HFFc6 (cell line): ENCODE measurements at places on chromosomes 4 and X. TPM values are rescaled to one million over a fixed set of nuclear protein-coding genes. Genes with fewer than 3 reads are reported as not detected.
A peak's percentile ranks its signal among the peaks of the same experiment; 100 is the strongest.

GRCh38 chr4:8314691-8315255 is 45.2 kb downstream of the HTRA3 start:
- no peak for DNase-seq

NHS gene
- total RNA-seq: 2.7 to 4.9 TPM (median 2.7 TPM) in 3 replicates

DNA sequence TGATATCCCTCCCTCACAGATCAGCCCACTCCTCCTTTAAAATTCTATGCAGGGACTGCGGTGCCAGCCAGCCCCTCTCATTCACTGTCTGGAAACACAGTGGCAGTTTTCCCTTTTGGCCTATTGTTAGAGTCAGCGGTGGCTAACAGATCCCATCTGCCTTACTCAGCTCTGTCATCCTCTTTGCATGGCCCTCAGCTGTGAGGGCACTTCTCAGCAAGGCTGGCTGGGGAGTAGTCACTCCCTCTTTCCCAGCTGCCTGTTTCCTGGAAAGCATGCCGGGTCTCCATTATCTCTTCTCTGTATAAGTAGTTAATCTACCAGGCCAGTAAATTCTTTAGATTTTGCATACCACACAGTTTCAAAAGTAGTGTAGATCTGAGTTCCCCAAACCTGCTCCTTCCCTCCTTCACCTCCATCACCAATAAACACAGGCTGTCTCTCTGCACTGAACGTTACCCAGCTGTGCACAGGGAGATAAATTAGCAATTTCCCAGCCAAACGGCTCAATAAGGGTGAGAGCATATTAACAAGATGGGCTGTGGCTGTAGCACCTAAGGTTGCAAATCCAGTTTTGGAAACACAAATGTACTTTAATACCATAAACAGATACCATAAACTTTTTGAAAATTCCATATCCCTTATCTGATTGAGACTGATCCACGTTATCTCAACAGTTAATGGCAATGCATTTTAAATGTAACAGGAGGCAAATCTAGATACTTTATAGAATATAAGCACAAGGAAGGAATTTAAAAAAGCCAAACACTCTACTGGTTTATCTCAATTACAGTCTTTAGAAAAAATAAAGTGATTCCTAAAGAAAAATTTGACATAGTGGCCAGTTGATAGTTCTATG is 229.3 kb downstream of the ANKRD50 start:
- DNase-seq: no peak

- DNase-seq: no peak
Observed at GRCh38 chr4:186190581-186191199, 677 bp upstream of the CYP4V2 start.

LRRC66 gene
- total RNA-seq: 0.11 and 0.13 TPM in 2 replicates

DNA sequence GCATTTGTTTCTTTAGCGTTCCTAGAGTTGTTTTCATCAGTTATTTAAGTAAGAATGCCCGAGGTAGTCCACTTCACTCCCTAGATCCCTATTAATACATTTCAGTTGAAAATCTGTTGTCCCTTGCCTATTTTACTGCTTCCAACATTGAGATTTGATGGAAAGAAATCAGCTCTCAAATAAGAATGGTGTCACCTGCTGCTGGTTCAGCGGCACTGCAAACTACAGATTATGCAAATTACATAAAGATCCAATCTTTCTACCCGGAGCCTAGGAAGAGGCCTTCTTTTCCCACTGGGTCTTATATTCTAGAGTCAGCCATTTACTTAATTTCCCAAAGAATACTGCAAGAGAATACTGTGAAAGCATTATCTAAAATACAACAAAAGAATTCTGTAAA is 597.6 kb upstream of the MAGEB2 start:
- no peak for DNase-seq

- DNase-seq: no peak
Observed at GRCh38 chrX:24229400-24229879, 79.9 kb downstream of the ZFX start.

HDAC8 gene
- total RNA-seq: 14.4 to 19.6 TPM (median 16.8 TPM) in 3 replicates

CDKL5 gene
- total RNA-seq: 5.2 to 5.8 TPM (median 5.3 TPM) in 3 replicates

DNA sequence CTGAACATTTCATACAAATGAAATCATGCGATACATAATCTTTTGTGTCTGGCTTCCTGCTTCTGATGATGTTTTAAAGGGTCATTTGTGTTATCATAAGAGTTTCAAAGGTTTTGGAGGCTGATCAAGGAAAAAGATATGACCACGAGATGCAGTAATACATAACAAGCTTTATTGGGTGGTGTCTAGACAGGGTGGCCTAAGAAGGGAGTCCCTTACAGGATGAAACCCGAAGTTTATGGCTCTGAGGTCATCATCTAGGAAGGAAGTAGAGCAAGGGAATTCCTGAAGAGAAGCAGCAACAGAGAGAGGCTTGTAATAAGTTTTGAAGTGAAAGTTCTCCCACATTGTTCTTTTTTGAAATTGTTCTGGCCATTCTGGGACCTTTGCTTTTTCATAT is 40.8 kb upstream of the SOD3 start:
- no peak for DNase-seq

SHOX gene
- 28.5 to 41.0 TPM (median 38.6 TPM) in 3 replicates for total RNA-seq

DNA sequence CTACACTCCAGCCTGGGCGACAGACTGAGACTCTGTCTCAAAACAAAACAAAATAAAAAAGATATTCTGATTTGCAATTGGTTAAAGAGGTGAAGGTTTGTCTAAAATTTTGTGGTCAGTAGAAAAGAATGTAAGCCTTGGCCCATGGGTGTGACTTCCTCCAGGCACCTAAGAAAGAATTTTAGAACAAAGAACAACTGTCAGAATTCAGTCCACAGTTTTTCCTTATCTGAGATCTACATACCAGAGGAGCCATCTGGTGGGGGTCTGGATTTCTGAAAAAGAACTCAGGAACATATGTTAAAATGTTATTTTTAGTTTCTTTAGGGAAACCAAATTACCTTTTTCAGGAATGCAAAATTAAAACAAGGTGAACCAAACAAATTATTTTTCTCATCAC is 434.1 kb downstream of the ANKRD50 start:
- DNase-seq: peak; percentile 45

RBMXL3 gene
- total RNA-seq: not detected in 3 replicates

CLIC2 gene
- not detected in 3 replicates for total RNA-seq

FGFR3 gene
- 0.56 to 0.91 TPM (median 0.77 TPM) in 3 replicates for total RNA-seq

DNA sequence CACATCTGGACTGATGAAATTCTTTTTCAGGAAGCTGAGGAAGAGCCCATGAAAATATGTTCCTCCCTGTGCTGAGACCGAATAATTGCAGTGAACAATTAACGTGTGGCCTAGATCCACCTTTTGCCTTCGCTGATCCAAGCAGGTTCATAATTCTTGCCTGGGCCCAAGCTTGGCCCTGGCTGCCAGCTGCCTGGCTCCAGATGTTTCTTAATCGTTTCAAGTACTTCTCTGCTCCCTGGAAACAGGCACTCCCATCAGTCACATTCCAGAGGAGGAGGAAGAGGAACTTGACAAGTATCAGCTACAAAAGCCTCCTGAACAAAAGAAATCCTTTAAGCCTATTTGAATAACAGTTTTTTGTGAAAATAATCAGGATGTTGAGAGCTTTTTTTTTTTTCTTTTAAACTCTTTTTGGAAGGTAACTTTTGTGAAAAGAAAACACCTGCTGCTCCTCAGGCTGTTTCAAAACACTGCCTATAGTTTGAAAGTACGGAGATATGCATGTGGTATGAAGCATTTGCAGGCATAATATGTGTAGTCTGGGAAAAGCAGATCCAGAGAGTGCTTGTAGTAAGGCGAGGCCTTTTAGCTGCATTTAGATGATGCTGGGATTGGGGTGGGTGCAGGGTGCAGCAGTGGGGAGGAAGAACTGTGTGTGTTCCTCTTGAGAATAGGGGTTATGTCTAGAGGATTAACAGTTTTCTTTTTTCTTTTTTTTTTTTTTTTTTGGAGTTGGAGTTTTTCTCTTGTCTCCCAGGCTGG is 154.4 kb downstream of the PTTG2 start:
- DNase-seq: no peak

DNA sequence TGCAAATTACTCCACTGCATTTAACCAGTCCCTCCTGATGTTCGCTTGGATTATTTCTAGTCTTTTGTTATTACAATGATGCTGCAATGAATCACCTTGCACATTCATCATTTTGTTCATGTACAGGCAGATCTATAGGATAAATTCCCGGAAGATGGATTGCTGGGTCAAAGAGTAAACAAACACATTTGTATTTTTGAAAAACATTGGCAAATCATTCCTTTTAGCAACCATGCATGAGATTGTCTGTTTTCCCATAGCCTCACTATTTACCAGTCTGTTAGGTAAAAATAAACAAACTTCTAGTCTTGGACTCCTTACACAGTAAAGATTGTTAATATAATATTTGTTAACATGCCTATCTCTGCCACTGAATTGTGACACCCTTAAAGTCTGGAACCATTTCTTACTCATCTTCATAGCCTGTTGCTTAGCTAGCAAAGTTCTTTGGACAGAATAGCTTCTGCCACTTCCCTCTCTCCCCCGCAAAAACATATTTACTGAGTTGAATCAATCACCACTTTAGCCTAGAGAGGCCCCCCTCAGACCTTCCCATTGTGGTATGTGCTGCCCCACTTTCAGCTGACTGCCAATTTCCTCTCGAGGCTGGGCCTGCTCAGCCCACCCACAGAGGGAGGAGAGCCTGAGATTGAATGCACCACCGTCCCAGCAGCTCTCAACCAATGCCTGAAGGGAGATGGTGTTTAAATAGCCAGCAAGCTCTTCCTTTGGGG is 108.4 kb upstream of the ATXN3L start:
- peak; percentile 47 for DNase-seq
